ENCODE measurements at places on chromosomes 3 and 15.

DNA sequence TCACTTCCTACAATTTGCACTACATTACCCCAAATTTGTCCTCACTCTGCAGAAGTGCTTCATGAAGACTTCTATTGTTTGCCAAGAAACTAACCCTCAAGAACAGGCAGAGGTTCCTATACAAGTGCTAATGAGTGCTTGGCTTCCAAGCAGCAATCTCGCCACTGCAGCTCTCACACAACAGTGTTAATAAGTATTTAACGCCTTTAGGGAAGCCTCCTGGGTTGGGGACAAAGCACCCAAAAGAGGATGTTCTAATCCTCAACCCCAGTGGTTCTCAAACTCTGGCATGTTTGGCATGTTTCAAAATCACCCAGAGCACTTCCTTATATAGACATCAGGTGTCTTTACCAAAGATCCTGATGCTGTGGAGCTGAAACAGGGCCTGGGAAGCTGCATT, 64.6 kb downstream of the ZIC4 start:
- H3K4me1 ChIP-seq = no peaks in the 10 kb centered on the region
- peaks cover 1% of the 10 kb centered on the region for H3K27me3 ChIP-seq
- no peak overlapping the region for H3K27ac ChIP-seq
- no peak overlapping the region for H3K4me3 ChIP-seq
- H3K36me3 ChIP-seq = no peaks in the 10 kb centered on the region
- DNase-seq = no peak

- DNase-seq = no peak
- no peaks in the 10 kb centered on the region for H3K4me1 ChIP-seq
- H3K27me3 ChIP-seq = no peaks in the 10 kb centered on the region
- H3K36me3 ChIP-seq = no peaks in the 10 kb centered on the region
- no peak overlapping the region for H3K4me3 ChIP-seq
These were observed 25.6 kb upstream of the RHO start for GRCh38 chr3:129502641-129503408.

GRCh38 chr3:13043656-13044055, 29.6 kb downstream of the IQSEC1 start:
- H3K4me3 ChIP-seq = no peak overlapping the region
- no peaks in the 10 kb centered on the region for H3K36me3 ChIP-seq
- H3K27me3 ChIP-seq = no peaks in the 10 kb centered on the region
- peaks cover 35% of the 10 kb centered on the region for H3K4me1 ChIP-seq

- H3K4me1 ChIP-seq = no peaks in the 10 kb centered on the region
- H3K36me3 ChIP-seq = peaks cover 7% of the 10 kb centered on the region
- H3K4me3 ChIP-seq = no peak overlapping the region
- no peak for DNase-seq
These were observed 17.1 kb downstream of the MINDY2 start for GRCh38 chr15:58788056-58788710.

DNA sequence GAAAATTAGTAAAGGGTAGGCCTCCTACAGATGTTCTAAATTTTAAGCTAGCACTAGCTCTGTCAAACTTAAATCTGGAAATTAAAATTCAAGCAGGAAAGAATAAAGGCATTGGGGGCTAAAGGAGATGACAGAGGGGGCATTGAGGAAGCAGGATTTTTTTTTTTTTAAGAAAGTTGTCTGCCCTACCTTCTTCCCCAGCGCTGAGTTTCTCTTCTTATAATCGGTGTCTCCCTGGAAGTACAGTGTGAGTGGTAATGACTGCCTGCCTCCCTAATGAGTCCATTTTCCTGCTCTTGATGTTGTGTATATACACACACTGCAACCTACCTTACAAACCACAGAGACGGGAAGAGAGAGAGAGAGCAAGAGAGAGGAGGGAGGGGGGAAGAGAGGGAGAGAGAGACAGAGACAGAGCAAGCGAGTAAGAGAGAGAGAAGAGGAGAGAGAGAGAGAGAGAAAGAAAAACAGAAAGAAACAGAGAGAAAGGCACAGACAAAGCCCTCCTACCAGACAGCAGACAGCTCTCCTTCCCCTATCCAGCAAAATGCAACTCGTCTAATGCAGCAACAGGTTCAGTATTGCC, 47.0 kb downstream of the ZBTB20 start:
- H3K4me3 ChIP-seq = peak overlapping the region; percentile 80
- H3K36me3 ChIP-seq = peaks cover 13% of the 10 kb centered on the region
- peak overlapping the region; percentile 71 for H3K27ac ChIP-seq
- H3K27me3 ChIP-seq = no peaks in the 10 kb centered on the region
- peaks cover 46% of the 10 kb centered on the region for H3K4me1 ChIP-seq

DNA sequence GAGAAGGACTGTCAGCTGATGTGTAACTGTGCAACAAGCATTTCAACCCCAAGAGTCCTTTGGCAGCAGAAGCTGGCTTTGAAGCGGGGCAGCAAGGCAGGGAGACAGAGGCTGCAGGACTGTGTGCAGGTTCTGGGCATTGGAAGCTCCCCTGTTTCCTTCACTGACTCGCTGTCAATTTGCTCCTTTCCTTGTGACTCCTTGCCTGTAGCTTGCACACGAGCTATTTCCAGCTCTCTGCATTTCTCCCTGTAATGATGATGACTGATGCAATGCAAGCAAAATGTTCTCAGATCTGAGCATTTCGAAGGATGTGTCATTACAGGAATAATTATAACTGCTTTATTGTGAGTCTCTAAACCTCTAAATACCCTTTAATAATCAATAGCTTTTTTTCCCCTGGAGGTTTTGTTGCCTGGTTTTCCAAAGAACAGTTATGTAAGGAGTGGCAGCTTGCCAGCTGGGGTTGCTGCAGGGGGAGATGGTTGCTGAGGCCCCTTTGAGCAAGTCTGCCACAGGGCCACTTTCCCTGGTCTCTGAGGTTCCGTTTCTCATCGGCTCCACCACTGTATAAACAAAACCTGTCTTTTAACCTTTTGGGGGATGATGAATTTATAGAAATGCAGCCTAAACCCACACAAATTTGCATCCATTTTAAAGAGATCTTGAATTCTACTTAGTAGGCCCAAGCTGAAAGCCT, 2.8 kb downstream of the APOD start:
- no peak overlapping the region for H3K27ac ChIP-seq
- H3K36me3 ChIP-seq = no peaks in the 10 kb centered on the region
- H3K4me1 ChIP-seq = peaks cover 11% of the 10 kb centered on the region
- H3K27me3 ChIP-seq = peaks cover 1% of the 10 kb centered on the region
- no peak overlapping the region for H3K4me3 ChIP-seq

DNA sequence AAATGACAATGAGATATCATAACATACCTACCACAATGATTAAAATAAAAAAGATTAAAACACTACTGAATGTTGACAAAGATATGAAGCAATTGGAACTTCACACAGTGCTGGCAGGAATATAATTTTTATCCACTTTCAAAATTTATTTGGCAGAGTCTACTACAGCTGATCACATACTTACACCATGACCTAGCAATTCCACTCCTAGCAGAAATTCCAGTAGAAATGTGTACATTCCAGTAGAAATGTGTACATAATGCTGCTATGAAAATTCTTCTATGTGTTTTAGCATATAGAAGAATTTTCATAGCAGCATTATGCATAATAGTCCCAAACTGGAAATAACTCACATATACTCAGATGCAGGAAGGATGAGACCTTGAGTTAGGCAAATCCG, 43.5 kb downstream of the IFT57 start:
- H3K36me3 ChIP-seq = peaks cover 6% of the 10 kb centered on the region
- H3K4me1 ChIP-seq = peaks cover 30% of the 10 kb centered on the region
- H3K4me3 ChIP-seq = no peak overlapping the region

DNA sequence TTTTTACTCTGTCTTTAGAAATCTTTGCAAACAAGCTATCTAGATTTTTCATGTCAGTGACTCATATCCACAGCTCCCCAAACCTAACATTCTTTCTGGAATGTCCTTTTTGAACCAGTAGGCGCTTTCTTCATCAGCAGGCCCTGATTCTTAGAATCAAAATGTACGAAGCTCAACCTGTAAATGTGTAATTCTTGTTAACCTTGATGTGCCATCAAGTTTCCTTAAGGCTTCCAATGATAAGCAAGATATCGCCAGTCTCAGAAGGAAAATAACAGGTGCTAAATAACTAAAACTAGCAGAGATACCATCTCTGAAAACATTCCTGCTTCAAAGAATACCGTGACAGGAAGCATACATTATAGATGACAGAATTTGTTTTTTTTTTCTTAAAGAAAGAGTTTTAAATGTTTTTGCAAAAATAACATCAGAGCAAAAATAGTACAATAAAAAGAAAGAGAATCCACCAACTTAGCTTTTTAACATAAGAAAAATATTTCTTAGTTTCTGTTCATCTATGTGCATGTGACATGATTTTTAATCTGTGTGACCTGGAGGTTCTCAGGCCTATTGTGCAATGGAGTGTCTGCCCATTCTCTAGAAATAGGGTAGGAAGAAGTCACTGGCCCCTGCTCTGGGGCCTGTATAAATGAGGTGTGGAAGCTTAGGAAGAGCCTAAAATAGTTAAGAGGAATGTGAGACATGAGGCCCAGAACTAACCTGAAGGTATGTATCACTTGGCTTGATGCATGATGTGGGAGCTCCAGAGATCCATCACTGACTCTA, 14.7 kb upstream of the SECISBP2L start:
- H3K36me3 ChIP-seq = no peaks in the 10 kb centered on the region
- H3K27me3 ChIP-seq = no peaks in the 10 kb centered on the region
- H3K27ac ChIP-seq = no peak overlapping the region
- peaks cover 2% of the 10 kb centered on the region for H3K4me1 ChIP-seq
- no peak for DNase-seq

- H3K4me3 ChIP-seq = no peak overlapping the region
- peaks cover 58% of the 10 kb centered on the region for H3K27me3 ChIP-seq
- DNase-seq = no peak
- no peak overlapping the region for H3K27ac ChIP-seq
- H3K36me3 ChIP-seq = no peaks in the 10 kb centered on the region
These were observed 102.3 kb downstream of the TPRA1 start for GRCh38 chr3:127488141-127488672.

DNA sequence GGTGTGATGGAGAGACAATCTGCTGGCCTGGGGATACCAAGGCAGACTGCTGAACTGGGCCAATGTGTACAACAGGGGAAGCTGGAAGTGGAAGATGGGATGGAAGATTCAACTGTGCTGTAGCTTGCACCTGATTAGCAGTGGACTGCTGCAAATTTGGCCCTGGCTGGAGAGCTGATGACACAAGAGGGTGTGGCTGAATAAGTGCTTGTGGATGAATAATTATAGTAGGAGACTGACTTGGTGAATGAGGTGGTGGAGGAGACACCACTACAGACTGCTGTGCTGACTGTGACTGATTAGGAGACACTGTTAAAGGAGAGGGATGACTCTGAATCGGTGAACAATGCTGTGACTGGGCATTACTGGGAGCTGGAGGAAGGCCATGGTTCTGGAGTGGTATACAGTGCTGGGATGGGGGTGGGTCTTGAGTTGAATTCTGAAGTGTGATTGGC, 52.5 kb downstream of the PHC3 start:
- H3K36me3 ChIP-seq = peaks cover 45% of the 10 kb centered on the region
- peak overlapping the region; percentile 65 for H3K27ac ChIP-seq
- DNase-seq = no peak

DNA sequence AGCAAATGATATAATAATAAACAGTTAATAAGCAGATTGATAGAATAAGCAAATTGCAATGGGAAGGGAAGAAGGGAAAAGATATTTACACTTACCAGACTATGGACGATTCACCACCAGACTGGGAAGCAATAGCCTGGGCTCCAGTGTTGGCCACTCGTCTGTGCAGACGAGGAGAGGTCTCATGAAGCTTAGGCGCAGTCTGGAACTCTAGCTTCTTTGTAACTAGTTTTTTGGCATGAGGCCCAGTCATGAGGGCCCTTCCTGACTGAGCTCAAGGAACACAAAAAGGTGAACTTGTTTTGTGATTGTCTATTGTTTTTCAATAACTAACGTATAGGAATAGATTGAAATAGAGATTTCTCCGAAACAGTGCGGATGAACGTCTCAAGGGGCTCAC, 63.3 kb upstream of the GATM start:
- H3K36me3 ChIP-seq = no peaks in the 10 kb centered on the region
- no peak for DNase-seq
- no peaks in the 10 kb centered on the region for H3K4me1 ChIP-seq

- no peak overlapping the region for H3K27ac ChIP-seq
- no peak for DNase-seq
- no peak overlapping the region for H3K4me3 ChIP-seq
- H3K4me1 ChIP-seq = peaks cover 4% of the 10 kb centered on the region
- H3K27me3 ChIP-seq = no peaks in the 10 kb centered on the region
These were observed 11.1 kb downstream of the RAD18 start for GRCh38 chr3:8952130-8952529.

DNA sequence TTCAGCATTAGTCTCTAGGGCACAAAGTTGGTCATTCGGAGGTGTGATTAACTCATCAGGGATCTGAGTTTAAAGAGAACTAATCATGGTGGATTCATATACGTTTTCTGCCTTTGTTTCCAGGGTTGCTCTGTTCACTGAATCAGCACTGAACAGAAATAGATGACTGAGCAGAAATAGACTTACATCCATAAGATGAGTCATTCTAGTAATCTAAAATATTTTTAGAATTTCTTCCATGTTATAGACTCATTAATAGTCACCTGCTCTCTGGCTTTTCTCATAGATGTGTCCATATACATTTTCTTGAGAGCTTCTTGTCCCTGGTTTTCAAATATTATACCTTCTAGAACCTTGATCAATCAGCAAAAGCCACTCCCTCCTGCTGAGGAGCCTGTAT, 837.6 kb upstream of the DPPA4 start:
- H3K27me3 ChIP-seq = no peaks in the 10 kb centered on the region
- H3K4me1 ChIP-seq = no peaks in the 10 kb centered on the region
- DNase-seq = no peak

DNA sequence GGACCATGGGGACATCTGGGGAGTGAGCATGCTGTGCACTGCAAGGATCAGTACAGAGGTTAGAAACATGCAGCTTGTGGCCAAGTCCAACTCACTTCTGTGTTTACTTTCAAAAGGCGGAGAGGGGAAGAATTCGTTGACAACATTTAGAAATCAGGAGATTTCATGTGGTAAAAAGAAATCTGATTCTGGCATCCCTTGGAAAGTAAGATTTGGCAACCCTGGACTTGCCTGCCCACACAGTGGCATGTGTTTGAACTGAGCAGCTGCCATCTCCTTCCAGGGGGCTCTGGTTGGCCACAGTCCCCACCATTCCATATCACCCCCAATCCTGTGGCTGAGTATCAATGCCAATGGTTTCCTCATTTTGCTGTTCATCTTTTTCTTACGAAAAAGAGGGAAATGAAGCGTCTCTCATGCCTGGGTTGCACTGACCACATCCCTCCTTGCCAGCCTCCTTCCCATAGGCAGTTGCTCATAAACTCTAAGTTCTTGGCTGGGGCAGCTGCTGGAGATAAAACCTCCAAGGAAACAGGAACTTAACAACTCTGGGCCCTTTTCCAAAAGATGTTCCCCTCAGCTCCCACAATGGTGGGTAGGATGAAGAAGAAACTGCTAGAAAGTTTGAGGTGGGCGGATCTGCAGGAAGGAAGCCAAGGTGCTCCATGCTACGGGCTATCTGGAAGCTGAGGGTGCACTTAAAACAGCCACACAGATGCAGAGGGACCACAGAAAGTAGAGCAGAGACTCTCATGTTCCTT, 29.2 kb downstream of the SLC6A11 start:
- H3K36me3 ChIP-seq = no peaks in the 10 kb centered on the region
- DNase-seq = no peak
- H3K4me1 ChIP-seq = peaks cover 2% of the 10 kb centered on the region
- H3K4me3 ChIP-seq = no peak overlapping the region
- no peak overlapping the region for H3K27ac ChIP-seq
- H3K27me3 ChIP-seq = peaks cover 31% of the 10 kb centered on the region

- no peak for DNase-seq
- no peaks in the 10 kb centered on the region for H3K36me3 ChIP-seq
- no peak overlapping the region for H3K4me3 ChIP-seq
- H3K27me3 ChIP-seq = peaks cover 36% of the 10 kb centered on the region
- peaks cover 2% of the 10 kb centered on the region for H3K4me1 ChIP-seq
- H3K27ac ChIP-seq = no peak overlapping the region
These were observed 173.6 kb upstream of the UMPS start for GRCh38 chr3:124556636-124557035.

Measured in activated naive CD8-positive, alpha-beta T cell treated with anti-CD3 and anti-CD28 coated beads, Interleukin-2, amount 50 U/mL, for 24 hours (primary cell).